Stimulated activated CD8-positive, alpha-beta memory T cell treated with anti-CD3 and anti-CD28 coated beads, Interleukin-15, amount 100 ng/mL, for 1 hour (primary cell): ENCODE measurements at places on chromosomes 1 and 21.

DNA sequence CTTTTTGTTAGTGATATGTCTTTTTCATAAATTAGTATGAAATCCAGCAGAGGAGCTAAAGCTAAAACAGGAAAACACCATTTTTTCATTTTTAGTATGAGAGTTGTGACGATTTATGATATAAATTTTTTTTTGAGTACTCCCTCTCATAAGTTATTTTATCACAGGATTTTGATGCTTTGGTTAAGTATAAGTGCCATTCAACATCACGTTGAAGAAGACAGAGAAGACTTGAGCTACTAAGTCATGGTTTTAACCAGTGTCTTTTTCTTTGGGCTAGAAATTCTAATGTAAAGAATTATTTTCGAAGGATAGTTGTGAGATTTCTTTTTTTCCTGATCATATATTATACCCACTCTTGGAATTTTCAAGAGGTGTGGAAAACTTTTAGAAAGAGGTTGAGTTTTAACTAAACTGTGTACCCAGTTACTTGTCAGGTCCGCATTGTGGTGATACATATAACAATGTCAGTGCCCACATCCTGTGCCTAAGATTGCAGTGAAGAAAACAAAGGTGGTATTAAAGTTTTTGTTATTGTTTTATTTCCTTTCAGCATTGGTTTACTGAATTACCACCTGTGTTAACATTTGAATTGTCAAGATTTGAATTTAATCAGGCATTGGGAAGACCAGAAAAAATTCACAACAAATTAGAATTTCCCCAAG lies 93.8 kb downstream of the USP25 start:
- DNase-seq: no peak

- no peak for DNase-seq
Measured at GRCh38 chr1:95496773-95497172, 262.8 kb downstream of the RWDD3 start.

GRCh38 chr21:28447462-28447861 lies 545.2 kb downstream of the LTN1 start:
- DNase-seq: no peak

DNA sequence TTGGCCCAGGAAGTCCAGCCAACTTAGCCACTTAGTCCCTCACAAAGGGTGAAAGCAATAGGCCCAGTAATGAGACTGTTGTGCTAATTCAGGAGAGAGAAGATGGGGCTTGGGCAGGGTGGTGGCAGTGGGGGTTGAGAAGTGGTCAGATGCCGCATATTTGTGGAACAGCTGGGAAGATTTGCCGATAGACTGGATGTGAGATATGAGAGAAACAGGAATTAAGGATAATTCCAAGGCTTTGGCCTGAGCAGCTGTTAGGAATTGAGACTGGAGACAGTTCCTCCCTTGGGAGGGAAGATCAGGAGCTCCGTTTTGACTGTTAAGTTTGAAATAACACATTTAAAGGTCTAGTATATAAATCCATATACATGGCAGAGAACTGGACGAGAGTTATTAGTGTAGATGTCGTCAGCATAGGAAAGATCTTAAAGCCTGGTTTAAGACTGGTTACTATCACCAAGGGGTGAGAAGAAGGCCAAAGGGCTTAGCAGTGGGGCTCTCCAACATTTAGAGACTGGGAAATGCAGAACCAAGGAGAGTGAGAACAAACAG lies 323.7 kb upstream of the FAM78B start:
- no peak for DNase-seq

DNA sequence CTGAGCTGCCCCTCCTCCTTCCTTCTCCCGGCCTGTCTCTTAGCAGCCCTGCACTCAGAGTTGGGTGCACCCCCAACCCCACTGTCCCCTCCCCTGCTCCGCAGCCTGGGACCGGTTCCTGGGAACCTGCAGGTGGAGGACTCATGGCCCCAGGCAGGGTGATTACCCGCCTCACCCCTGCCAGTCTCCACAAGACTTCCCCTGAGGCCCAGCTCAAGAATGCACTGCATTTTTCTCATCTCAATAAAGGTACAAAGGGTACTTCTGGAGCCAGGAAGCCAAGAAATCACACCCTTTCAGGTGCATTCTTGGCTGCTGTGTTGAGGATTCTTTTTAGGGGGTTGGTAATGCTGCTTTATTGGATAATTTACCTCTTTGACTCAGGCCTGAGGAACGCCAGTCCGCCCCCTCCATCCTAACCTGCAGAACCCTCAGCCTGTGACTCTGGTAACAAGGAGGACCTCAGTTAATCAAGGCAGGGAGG lies 126.3 kb upstream of the TMPRSS2 start:
- DNase-seq: no peak

DNA sequence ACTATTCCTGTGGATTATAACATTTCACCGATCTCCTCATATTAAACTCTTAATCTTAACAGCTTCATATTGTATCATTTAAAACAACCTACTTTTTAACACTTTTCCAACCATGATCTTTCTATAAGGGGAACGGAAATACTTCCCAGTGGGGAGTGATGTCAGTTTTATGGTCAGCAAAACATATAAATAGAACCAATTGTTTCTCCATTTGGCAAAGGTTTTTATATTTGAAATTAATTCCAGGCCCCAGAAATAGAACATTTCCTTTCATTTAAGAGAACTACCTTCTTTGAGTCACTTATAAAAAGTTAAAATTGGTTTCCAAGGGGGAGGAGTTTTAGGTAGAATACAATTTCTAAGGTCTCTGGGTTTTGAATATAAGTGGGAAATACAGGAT lies 189.6 kb downstream of the TGFBR3 start:
- no peak for DNase-seq

GRCh38 chr1:23837908-23838307 lies 12.7 kb upstream of the HMGCL start:
- DNase-seq: no peak

DNA sequence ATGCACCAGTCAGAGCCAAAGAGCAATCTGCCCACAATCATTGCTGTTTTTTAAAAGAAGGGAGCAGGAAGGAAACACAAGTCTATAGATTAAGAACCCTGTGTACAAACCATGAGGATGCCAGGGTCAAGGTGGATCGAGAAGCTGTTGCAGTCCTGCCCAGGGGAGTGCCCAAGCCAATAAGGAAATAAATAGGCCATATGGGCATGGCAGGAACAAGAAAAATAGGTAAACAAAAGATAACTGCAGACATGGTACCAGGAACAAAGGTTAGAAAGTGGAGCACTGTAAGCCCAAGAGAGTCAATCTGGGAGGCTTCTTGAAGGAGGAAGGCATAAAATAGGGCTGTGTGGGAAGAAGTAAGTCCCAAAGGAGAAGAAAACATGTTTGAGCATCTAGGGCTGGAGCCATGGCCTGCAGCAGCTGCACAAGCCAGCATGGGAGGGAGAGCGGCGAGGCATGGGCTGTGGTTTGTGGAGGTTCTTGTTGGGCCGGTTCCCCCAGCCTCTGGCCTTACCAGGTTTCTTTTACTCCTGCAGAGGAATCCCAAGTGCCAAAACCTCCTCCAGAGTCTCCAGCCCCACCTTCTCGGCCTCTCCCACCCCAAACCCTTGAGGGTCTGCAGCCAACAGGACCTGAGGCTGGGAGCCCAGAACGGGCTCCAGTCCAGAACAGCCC lies 13.6 kb downstream of the INAVA start:
- DNase-seq: no peak

GRCh38 chr1:211816586-211816985 lies 14.0 kb downstream of the LPGAT1 start:
- no peak for DNase-seq

- no peak for DNase-seq
Measured at GRCh38 chr1:82861749-82862148, 1061.0 kb downstream of the ADGRL2 start.

DNA sequence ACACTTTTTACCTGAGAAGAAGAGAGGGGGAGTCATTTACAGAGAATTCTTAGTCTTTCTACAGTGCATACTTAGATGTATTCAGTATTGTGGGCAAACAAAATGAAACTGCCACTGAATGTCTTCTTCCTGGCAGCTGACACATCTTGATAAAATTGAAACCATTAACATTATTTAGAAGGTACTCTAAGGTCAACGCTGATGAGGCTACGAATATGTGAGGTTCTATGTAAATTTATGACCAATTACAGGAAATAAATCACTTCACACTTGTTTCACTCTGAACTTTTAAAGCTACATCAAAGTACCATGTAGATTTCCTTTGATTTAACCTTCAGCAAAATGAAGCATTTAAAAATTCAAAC lies 51.3 kb upstream of the GFI1 start:
- DNase-seq: no peak

- DNase-seq: no peak
Measured at GRCh38 chr1:55500601-55501000, 285.4 kb upstream of the USP24 start.

DNA sequence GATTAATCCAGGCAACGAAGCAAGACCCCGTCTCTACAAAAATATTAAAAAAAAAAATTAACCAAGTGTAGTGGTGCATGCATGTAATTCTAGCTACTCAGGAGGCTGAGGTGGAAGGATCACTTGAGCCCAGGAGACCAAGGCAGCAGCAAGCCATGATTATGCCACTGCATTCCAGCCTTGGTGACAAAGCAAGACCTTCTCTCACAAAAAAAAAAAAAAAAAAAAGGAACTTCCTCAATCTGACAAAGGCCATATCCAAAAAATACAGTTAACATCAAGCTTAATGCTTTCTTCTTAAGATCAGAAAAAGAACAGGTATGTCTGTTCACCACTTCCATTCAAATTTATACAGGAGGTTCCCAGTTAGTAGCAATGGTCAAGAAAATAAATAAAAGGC lies 54.4 kb downstream of the EVI5 start:
- no peak for DNase-seq

GRCh38 chr1:79006564-79006963 lies at the start of gene ADGRL4:
TSS of gene ADGRL4 (minus strand) at chr1:79006730. CDS start at chr1:79006654, 76 bp downstream.
- no peak for DNase-seq

DNA sequence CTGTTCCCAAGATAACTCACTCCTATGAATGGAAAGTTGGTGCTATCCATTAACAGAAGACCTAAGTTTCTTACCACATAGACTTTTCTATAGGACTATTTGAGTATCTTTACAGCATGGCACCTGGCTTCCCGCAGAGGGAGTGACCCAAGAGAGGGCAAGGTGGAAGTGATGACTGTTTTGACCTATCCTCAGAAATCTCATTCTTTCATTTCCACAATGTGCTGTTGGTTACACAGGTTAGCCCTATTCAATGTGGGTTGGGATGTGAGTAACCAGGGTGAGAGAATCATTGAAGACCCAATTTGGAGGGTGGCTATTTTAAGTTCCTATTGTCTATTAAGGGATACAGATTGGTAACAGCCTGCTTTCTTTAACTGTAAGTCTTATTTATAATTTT lies 38.3 kb upstream of the NEXN start:
- no peak for DNase-seq

- DNase-seq: no peak
Measured at GRCh38 chr1:238777551-238777950, 608.8 kb upstream of the CHRM3 start.

DNA sequence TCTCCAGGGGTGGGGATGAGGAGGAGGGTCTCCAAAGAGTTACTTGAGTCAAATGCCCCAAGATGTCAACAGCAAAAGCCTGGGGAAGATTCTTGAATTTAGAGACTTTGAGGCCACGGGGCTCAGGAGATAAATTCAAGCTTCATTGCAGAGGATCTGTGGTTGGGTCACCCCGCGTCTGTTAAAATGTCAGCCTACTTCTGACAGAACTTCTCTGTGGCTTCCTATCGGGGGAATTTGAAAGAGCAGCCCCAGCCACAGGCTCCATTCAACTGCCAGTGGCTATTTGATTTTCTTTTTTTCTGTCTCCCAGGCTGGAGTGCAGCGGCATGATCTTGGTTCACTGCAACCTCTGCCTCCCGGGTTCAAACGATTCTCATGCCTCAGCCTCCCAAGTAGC lies 62.5 kb upstream of the EFHD2 start:
- DNase-seq: no peak

DNA sequence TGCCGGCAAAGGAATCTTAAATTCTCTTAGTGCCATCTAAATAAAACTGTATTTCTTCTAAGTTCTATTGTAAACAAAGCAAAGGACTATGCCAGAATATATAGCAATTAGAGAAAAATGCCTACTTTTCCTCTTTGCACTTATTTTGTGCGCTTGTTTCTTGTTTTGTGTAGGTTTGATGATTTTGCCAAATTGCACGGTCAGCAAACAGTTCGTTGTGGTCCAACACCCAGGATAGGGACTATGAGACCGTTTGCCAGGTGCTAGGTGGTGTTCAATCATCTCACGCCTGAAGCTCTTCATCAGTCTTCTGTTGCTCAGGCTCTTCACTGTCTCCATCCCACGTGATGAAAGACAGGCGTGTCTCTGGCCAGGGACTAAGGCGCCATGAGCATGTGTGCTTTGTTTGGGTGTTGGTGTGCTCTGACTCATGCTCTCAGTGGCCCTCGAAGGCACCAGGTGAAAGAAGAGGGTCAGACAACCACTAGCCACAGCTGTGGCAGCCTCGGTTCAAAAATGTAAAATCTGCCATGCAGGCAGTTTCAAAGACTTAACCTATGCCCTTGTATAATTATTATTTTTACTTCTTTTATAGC lies 36.9 kb upstream of the KCNE1 start:
- DNase-seq: no peak

- no peak for DNase-seq
Measured at GRCh38 chr1:61444288-61444687, 280.7 kb downstream of the TM2D1 start.

DNA sequence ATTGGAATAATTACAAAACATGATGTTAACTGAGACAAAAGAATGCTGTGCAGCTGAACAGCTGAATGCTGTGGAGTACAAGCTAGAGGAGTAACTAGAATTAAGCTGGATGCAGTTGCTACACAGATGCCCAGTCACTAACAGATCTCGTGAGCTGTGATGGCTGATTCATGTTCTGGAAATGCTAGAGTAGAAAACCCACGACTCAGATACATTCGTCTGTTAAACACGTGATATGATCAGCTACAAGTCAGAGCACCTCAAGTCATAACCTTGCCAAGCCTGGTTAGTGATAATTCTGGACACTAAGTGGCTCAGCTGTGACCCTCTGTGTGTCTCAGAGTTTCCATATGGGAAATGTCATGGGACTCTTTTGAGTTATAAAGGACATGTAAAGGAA lies 89.7 kb upstream of the ESRRG start:
- DNase-seq: no peak

DNA sequence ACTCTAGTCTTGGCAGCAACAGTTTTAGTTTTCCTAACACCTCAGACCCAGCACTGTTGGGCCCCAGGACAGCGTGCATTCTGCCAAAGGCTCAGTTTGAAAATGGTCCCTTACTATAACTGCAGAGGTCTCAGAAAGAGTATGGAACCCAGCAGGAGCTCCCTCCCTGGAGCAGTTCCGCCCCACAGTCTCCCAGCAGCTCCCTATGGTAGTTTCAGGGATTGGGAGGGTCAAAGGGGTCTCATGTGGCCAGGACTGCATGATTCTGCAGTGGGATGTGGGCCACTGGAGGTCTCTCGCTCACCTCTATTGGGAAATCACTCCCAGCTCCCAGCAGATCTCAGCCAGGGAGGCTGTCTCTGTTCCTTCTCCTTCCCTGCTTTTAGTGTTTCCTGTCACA lies 12.3 kb downstream of the LY9 start:
- DNase-seq: no peak

GRCh38 chr1:167452483-167452882 lies 65.8 kb downstream of the CD247 start:
- no peak for DNase-seq

DNA sequence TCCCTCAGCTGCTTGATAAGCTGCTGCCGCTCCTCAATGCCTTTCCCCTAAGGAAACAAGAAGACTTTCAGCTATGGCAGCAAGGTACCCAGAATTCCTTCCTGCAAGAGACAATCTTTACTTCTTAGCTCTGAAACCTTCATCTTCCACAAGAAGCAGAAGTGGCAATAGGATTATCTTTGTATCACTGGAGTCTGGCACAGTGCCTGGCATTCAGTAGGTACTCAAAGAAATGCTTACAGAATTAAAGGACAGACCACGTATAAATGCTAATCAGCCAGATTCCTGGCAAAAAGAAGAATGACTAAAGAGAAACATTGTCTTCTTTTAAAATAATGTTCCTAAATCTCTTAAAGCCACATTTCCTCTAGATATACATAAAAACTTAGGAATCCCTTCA lies 43.7 kb downstream of the SLC27A3 start:
- no peak for DNase-seq
